ENCODE measurements at places on chromosomes 3 and 15.

DNA sequence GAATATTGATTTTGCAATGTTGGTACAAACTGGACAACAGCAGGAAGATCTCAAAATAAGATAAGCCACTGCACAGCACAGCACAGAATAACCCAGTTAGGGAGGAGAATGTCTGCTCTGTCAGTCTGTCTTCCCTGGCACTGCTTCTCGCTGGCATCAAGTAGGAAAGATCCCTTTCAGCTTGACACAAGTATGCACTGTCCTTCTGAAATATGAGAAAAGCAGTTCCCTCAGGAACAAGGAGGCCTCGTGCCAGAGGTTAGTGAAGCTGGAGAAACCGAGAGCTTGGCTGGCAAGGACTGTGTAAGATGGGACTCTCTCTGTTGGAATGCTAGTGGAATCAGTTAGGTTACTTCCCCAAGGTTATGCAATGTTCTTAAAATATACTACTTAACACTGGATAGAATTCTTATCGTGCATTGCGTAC, 59.1 kb downstream of the FMN1 start:
- no peak for DNase-seq

DNA sequence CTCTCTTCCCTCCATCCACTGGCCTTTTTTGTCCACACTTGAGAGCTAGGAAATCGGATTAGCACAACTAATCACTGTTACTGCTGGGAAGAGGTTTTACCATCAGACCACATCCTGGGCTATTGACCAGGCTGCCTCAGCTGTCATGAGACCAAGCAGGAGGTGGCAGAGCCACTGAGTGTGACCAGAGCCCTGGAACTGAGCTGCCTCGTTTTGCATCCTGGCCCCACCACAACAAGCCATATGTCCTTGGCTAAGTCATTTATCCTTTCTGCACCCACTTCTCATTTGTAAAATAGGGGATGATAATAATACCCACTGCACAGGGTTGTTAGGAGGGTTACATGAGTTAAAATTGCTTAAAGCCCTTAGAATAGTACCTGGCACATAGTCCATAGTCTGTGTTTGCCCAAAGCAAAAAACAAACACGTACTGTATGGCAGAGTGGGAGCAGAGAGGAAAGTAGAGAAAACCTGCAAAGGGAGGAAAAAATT, 34.1 kb downstream of the TMEM158 start:
- DNase-seq, result no peak

DNA sequence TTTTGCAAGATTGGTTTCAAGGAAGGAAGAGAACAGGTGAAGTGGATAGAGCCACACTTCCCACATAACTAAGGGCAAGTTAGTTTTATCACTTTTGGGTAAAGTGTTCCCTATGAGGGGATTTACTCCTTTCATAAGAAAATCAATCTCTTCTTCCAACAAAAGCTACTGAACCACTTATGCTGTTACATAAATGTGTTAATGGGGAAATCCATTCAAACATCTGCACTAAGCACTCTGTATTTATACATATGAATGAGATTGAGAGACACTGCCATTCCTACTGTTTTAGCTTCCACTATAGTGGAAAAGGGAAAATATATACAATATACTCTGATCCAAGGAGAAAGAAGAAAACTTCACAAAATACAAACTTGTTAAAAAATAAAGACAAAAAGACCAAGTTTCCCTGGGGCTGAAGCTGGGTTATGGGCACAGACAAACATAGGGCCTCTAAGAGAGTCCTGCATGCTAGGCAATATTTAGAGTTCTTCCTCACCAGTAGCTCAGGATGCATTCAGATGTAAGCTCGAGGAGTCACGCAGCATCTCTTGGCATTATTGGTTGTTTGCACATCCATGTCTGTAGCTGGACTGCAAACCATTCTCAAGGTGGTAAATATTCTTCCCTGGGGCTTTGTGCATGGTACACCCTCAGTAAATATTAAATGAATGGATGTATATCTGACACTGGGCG, 454.2 kb downstream of the FGF12 start:
- no peak for DNase-seq

DNA sequence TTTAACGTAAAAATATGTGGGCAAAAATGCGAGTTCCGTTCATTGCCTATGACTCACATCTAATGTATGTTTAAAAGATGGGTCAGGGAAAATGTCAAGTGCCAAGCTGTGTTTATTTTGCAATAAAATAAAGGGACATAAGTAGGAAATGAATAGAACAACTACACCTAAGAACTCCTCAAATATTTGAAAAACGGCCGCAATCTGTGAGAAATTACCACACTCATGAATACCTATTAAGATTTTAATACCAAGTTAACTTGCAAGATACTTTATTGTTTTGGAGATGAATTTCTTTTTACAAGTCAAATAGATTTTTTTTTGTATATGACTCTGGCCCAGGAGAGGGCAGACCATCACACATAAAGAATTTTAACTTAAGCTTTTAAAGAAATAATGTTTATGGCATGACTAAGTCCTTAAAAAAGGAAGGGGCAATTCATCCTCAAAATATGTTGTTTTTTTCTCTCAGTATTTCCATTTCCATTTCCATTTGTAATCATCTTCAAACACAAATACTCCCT, 152.7 kb downstream of the SUCNR1 start:
- peak; percentile 67 for DNase-seq

- no peak for DNase-seq
These were observed 234.8 kb upstream of the TRIM42 start for GRCh38 chr3:140443073-140443472.

GRCh38 chr3:141386611-141387111, 18.4 kb downstream of the ZBTB38 start:
- DNase-seq, result no peak

DNA sequence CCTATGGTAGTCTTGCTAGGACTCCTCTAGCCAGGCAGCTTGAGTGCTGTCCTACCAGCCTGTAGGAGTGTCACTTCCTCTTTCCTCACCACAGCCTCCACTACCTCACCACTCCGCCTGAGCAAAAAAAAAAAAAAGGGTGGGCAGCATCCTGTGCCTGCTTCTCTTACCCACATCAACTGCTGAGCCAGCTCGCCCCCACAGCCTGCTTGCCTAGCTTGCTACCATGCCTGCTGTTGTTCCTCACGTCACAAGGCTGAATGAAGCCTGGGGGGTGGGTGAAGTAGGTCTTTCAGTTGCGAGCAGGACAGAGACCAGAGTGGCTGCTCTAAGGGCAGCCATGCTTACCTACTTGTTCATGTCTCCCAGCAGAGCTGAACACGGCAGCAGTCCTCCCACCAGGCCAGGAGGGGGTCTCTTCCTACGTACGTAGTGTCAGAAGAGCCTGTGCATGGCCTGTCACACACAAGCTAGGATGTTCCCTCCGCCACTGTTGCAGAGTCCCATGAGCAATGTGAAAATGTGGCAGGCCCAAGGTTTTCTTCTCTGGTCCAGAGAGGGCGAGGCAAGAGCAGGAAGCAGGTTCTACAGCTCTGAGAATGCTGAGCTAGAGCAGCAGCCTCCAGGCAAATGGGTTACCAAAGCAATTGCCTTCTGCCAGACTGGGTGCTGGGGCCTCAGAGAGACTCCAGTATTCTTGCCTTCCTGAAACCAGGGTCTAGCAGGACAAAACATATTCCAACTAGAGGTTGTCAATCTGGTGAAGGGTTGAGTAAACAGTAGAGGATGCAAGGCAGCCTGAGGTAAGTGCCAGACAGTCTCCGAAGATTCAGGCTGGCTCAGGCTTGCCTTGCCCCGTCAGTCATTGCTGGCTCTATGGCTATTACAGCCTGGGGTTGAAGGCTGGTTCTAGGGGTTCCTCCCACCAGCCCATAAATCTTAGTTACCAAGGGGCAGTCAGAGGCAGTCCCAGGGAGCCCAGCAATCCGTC, 8.1 kb downstream of the PPM1M start:
- no peak for DNase-seq

DNA sequence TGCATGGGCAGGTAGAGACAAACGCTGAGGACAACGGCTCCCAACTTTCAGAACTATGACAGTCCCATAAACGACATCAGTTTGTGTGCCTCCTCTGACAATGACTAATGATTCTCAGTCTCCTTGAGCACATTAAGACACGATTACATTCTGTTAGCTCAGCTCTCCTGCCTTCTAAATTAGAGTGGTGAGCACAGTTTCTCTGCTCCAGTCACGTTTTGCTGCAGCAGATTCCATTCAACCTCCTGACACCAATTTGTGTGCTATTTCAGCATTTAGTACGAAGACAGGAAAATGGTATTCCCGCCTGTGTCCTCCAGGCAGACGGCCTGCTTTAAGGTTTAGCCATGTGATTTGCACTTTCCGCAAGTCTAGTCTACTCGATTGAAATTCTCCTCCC, 458.4 kb upstream of the CFAP20DC start:
- DNase-seq, result no peak

- DNase-seq, result no peak
These were observed 21.7 kb upstream of the FMN1 start for GRCh38 chr15:33215941-33216872.

- no peak for DNase-seq
These were observed 286.0 kb downstream of the EDEM1 start for GRCh38 chr3:5473471-5473870.

- no peak for DNase-seq
These were observed 919.1 kb downstream of the MCTP2 start for GRCh38 chr15:95150466-95150865.

- DNase-seq, result no peak
These were observed 32.3 kb downstream of the PARP16 start for GRCh38 chr15:65254356-65254755.

GRCh38 chr3:30598668-30599545, 7.5 kb upstream of the TGFBR2 start:
- no peak for DNase-seq

DNA sequence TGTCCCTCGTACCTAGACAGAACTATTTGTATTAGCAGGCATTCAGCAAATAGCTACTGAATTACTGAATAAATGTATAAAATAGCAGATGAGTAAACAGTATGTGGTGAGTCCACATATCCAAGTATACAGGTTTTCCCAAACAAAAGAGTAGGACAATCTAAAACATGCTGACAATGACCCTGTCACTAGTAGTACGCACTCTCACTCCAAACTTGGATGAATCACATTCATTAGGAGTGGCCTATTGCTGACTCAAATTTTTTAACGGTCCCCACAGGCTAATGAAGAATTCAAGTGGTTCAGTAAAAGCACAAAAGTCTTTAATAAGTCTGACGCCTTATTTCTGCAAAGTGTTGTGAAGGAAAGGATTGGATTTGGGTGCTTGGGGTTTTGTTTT, 449.3 kb upstream of the THBS1 start:
- no peak for DNase-seq

GRCh38 chr3:88713233-88713691, 394.2 kb upstream of the EPHA3 start:
- DNase-seq, result no peak

DNA sequence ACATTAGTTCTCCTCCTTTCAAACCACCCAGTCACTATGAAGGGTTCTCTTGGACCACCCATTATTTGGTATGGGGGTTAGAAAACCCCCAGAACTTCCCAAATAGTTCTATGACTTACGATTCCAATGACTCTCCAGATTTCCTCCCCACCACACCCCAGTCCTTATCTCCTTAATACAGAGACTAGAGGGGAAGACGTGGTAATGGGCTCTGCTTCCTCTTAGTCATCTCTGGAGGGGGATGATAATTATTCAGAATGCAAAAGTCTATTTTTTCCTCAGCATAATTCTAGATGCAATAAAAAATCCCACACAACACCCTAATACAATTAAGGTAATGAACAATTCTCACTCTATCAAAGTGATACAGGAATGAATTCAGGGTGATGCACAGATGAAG, 48.9 kb upstream of the CFAP161 start:
- DNase-seq, result no peak

- DNase-seq, result no peak
These were observed 79.3 kb upstream of the GMNC start for GRCh38 chr3:190941694-190942260.

DNA sequence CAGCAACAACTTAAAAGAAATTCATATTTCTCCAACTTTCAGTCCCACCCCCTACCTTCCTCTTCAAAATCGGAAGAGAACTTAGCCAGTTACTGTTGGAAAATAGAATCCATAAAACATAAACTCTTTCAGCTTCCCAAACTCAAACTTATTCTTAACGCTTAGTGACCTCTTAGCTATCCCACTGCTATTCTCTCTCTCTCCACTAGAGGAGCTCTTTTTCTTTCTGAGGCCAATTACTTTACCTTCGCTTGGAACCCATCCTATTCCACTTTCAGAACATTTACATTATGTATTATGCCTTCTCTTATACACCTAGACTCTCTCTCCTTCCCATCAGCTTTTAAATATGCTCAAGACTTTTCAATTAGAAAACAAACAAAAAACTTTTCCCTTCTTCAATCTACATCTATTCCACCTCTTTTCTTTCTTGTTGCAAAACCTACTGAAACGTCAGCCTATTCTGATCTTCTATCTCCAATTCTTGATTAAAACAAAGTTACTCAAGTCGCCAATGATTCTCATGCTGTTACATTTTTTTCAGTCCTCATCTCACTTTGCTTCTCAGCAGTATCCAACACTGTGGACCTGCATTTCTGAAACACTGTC, 13.4 kb upstream of the GHSR start:
- DNase-seq, result no peak

- no peak for DNase-seq
These were observed 21.9 kb downstream of the ABTB1 start for GRCh38 chr3:127694467-127695215.

- no peak for DNase-seq
These were observed 186.7 kb upstream of the SLC2A2 start for GRCh38 chr3:171213178-171213577.

GRCh38 chr15:77032647-77033416, 37.9 kb downstream of the PSTPIP1 start:
- no peak for DNase-seq

GRCh38 chr3:146637871-146638270, 32.7 kb upstream of the PLSCR5 start:
- DNase-seq, result no peak

DNA sequence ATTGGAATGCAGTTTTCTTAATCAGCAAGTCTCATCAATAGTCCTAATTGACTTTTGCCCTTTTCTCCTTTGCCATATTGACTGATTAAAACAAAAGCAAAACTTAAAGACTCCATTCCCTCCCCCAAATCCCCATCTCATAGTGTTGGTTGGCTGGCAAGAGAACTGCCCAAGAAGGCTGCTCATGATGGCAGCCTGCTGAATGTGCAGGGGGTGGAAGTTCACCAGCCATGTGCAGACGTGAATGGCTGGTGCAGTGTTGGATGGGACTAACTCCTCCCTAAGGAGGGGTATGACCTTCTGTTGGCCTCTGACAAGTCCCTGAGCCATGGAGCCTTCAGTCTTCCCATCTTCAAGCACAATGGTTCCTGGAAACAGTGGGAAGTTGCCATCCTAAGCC, 7.0 kb downstream of the SMAD3 start:
- DNase-seq, result no peak

DNA sequence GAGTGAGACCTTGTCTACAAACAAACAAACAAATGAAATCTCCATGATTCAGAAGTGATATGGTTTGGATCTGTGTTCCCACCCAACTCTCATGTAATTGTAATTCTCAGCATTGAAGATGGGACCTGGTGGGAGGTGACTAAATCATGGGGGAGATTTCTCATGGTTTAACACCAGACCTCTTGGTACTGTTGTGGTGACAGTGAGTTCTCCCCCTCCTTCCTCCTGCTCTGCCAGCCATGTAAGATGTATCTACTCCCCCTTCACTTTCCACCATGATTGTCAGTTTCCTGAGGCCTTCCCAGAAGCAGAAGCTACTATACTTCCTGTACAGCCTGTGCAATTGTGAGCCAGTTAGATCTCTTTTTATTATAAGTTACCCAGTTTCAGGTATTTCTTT, 438.4 kb upstream of the THBS1 start:
- DNase-seq, result no peak

Measured in AG09319 (cell line).